ENCODE measurements at places on chromosomes 2 and 18.

GRCh38 chr2:233546101-233546500 is 20.5 kb downstream of the USP40 start:
- no peak for DNase-seq

GRCh38 chr2:128682266-128682665 is 363.6 kb upstream of the HS6ST1 start:
- DNase-seq = no peak

DNA sequence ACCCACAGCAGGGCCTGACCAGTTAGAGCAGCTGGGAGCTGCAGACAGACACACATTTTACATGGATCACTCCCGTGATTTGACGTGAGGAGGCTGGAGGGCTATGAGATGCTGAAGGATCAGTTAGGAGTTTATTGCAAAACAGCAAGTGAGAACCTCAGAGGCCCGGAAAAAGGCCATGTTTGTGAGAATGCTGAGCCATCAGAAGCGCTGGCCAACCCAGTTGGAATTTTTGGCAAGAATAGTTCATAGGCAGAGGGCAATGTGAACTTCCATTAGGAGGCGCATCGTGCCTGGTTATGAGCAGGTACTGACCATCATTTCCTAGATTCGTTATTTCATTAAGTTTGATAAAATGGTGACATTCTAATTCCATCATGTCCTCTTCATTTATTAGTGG is 23.3 kb upstream of the LMAN1 start:
- DNase-seq = no peak

DNA sequence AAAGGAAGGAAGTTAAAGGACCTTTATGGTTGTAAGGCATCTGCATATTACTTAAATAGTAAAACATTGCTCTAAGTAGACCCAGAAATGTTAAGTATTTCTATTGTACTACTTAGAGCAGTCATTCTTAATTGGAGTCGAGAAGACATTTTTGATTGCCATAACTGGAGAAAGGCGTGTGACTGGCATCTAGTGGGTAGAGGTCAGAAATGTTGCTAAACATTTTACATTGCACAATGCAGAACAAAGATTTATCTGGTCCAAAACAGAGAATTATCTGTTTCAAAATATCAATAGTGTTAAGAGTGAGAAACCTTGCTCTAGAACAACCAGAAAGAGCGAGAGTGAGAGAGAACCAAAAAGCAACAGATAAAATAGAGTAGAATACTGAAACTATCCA is 23.3 kb upstream of the ROCK1 start:
- no peak for DNase-seq

- DNase-seq = no peak
Observed at GRCh38 chr2:144595279-144595678, 75.4 kb upstream of the ZEB2 start.

DNA sequence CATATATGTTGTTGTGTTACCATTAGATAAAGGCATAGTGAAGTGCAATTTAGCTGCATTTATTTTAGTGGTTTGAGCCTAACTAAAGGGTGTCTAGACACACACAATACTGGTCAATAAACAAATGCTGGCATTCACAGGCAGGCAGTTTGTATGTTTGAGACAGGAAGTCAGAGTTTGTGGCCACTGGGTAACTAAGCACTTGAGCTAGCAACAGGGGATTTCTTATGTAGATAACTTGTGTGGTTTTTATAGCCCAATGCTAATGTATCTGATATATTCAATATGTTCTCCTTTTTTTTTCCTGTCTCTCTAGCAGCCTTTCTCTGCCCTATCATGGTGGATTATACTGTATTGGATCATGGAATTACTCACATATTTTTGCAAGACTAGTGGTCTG is 38.1 kb downstream of the LRRTM4 start:
- DNase-seq = no peak

GRCh38 chr18:63936932-63937393 is 12.1 kb upstream of the HMSD start:
- DNase-seq = no peak

- no peak for DNase-seq
Observed at GRCh38 chr18:9025091-9025838, 77.2 kb upstream of the NDUFV2 start.

DNA sequence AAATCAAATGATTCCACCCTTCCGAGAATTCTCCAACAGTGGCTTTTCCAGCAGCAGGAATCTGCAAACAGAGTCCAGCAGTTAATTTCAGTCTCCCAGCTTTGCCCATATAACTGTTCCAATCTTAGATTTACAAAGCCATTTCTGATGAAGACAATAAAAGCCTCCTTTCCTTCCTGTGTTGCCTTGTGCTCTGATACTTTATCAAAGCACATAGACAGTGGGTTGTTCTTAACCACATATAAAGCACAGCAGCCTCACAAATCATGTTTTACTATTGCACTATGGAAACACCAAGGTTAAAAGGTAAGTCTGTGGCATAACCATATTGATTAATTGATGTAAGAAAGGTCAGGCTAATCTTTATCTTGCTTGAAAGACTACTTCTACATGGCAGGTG is 89.8 kb upstream of the MMADHC start:
- no peak for DNase-seq

Data from immature natural killer cell (primary cell).